Activated CD4-positive, alpha-beta memory T cell treated with anti-CD3 and anti-CD28 coated beads for 36 hours (primary cell): ENCODE measurements at places on chromosomes 4 and X. TPM values are rescaled to one million over a fixed set of nuclear protein-coding genes. Genes with fewer than 3 reads are reported as not detected.

DNA sequence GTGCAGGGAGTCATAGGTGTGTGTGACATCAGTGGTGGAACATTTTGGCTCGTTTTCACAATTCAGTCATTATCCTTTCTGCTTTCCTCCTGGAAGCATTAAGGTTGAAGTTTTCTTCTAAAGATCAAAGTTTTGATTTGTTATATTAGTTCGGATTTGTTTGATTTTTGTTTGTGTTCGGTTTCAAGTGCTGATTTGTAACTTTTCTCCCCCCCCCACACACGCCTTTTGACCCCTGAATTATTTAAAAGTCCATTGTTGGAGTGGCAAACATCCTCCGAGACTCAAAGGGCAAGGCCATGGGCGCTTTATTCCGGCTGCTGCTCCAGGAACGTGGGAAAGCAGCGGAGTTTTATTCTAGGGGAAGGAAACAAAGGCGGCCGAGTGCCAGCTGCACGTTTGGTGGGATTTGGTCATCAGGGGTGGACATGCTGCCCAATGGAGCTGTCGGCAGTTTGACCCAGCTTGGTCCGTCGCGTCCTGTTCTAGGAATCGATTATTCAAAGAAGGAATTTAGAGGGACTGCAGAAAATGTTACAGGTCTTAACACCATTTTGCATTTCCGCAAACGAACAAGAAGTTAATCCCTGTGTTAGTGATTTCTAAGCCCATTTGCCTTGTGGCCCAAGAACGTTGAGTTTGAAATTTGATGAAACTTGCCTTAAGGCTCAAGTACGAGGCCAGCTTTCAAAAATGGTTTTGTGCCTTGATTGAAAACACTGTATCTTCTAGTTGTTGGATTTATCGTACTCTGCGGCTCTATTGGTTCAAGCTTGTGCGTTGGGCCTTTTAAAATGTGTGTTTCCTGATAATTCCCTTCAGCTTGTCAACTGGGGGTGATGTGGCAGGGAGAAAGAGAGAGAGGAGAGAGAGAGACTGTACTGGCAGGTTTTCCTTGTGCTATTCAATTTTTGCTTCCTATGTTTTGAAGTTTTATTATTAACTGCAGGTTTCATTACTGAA, 565 bp upstream of the ZNF41 start:
- H3K4me1 ChIP-seq: peaks cover 28% of the 10 kb centered on the region
- H3K4me3 ChIP-seq: peak overlapping the region; percentile 86
- no peaks in the 10 kb centered on the region for H3K27me3 ChIP-seq

DNA sequence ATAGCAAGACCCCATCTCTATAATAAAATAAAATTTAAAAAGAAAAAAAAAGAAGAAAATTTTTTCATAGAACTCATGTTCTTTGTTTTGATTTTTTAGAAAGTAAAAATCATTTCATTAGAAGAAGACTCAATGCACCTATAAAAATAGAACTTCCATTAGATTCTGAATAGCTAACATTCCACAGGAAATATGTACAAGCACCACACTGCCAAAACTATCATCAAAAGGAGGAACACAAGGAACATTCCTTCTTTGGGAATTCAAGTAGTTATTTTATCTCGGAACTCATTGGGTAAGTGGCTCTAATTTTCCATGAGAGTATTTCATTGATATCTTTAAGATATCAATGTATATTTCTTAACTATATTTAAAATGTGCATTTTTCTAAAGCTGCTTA, 157.6 kb downstream of the CAMK2D start:
- no peak overlapping the region for H3K27ac ChIP-seq
- H3K4me1 ChIP-seq: peaks cover 38% of the 10 kb centered on the region
- H3K4me3 ChIP-seq: no peak overlapping the region
- DNase-seq: no peak

The CLIC2 gene
- 0.40 TPM for total RNA-seq

The IL2RG gene
- 289 TPM for total RNA-seq

DNA sequence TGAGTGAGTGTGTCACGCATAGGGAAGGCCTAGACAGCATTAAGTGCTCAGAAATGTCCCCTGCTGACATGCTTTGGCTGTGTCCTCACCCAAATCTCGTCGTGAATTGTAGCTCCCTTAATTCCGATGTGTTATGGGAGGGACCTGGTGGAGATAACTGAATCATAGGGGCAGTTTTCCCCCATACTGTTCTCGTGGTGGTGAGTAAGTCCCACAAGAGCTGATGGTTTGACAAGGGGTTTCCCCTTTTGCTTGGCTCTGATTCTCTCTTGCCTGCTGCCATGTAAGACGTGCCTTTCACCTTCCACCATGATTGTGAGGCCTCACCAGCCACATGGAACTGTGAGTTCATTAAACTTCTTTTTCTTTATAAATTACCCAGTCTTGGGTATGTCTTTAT, 78.0 kb downstream of the NSUN7 start:
- no peaks in the 10 kb centered on the region for H3K36me3 ChIP-seq
- H3K27ac ChIP-seq: no peak overlapping the region

The IBSP gene
- not detected for total RNA-seq

- H3K27ac ChIP-seq: no peak overlapping the region
- no peak overlapping the region for H3K4me3 ChIP-seq
- H3K4me1 ChIP-seq: no peaks in the 10 kb centered on the region
These were observed 176.0 kb downstream of the TLL1 start for GRCh38 chr4:166049036-166049435.

GRCh38 chr4:156547439-156547838, 424.2 kb downstream of the PDGFC start:
- H3K4me1 ChIP-seq: no peaks in the 10 kb centered on the region
- no peaks in the 10 kb centered on the region for H3K36me3 ChIP-seq
- H3K27ac ChIP-seq: no peak overlapping the region
